ENCODE measurements at places on chromosomes 1 and 21. TPM values are rescaled to one million over a fixed set of nuclear protein-coding genes. Genes with fewer than 3 reads are reported as not detected.

Gene PDE4B
- total RNA-seq: 24.6 TPM

Gene DNAJC6
- total RNA-seq: 1.9 TPM

Gene OR2T2
- not detected for total RNA-seq

Gene KRTAP15-1
- total RNA-seq: not detected

Gene LRRC3
- 1.9 TPM for total RNA-seq

Gene RHD
- not detected for total RNA-seq

Gene FAM167B
- 0.32 TPM for total RNA-seq

DNA sequence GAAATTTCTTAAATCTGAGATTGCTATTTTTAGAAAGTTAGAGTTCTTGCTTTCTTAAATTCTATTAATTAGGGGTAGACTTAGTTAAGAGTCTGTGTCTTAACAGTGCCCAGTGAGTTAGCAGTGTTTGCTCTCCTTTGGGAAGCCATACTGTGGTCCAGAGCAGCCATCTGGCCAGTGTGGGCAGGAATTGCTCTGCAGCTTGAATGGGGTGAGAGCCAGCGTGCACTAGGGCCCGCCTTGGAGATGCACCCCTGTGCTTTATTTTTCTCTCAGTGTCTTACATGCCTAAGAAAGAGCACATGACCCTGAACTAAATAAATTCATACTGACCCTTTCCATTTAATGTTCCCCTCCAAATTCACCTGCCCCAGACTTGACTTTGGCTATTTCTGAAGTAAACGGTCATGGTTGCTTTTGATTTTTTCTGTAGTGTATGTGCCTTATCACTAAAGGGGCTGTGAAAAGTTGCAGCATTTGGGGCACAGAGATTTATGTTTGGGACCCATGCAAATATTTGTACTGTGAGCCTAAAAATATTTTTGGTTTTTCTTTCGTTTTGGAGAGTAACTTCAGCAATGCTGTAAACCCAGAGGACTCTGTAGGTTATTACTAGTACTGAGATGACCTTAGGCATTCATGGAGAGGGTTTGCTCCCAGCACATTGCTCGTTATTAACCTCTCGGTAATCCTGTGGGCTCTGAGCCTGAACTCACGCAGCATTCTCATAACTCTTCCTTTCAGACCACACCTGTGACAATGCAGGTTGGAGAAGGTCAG is 21.3 kb upstream of the KCNQ4 start:
- H3K27me3 ChIP-seq: no peaks in the 10 kb centered on the region
- H3K4me1 ChIP-seq: peaks cover 27% of the 10 kb centered on the region
- H3K36me3 ChIP-seq: peaks cover 36% of the 10 kb centered on the region
- DNase-seq: no peak
- no peak overlapping the region for H3K4me3 ChIP-seq
- H3K27ac ChIP-seq: peak overlapping the region; percentile 29

GRCh38 chr21:34743831-34744230 is 75.0 kb downstream of the CLIC6 start:
- DNase-seq: no peak
- H3K4me3 ChIP-seq: no peak overlapping the region
- no peaks in the 10 kb centered on the region for H3K27me3 ChIP-seq
- no peaks in the 10 kb centered on the region for H3K36me3 ChIP-seq
- peaks cover 5% of the 10 kb centered on the region for H3K4me1 ChIP-seq

GRCh38 chr1:107378866-107379265 is 238.0 kb downstream of the NTNG1 start:
- H3K27me3 ChIP-seq: peaks cover 9% of the 10 kb centered on the region
- H3K27ac ChIP-seq: no peak overlapping the region
- H3K4me3 ChIP-seq: no peak overlapping the region
- no peaks in the 10 kb centered on the region for H3K4me1 ChIP-seq

DNA sequence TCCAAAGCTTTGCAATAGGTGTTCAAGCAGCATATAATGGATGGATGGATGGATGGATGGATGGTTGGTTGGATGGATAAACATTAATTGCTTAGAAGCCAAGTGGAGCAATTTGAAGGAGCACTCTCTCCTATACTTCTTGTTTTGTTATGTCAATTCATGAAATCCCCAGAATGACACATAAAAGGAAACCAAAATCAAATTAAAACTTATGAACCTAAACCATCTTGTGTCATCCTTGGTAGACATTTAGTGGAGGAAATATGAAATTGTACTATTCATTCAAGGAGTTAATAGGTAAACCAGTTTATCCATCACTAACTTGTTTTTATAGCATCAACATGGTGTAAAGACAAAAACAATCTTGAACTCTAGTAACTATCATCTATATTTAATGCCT is 122.5 kb downstream of the NR5A2 start:
- H3K27me3 ChIP-seq: no peaks in the 10 kb centered on the region
- no peak overlapping the region for H3K27ac ChIP-seq
- H3K4me3 ChIP-seq: no peak overlapping the region
- H3K36me3 ChIP-seq: peaks cover 5% of the 10 kb centered on the region

DNA sequence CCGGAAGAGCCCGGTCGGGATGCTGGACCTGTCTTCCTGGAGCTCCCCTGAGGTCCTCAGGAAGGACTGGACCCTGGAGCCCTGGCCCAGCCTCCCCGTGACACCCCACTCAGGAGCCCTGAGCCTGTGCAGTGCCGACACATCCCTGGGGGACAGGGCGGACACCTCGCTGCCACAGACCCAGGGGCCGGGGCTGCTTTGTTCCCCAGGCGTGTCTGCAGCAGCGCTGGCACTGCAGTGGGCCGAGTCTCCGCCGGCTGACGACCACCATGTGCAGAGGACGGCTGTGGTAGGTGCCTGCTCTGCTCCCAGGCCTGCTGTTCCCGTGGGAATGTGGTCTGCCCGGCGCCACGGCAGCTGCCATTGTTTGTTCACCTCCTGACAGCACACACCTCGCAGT is 42.1 kb upstream of the DIP2A start:
- H3K27me3 ChIP-seq: no peaks in the 10 kb centered on the region
- DNase-seq: no peak
- H3K4me1 ChIP-seq: no peaks in the 10 kb centered on the region
- no peak overlapping the region for H3K27ac ChIP-seq

GRCh38 chr1:194929357-194929756 is 1678.9 kb downstream of the KCNT2 start:
- H3K27me3 ChIP-seq: no peaks in the 10 kb centered on the region
- H3K4me1 ChIP-seq: no peaks in the 10 kb centered on the region
- no peaks in the 10 kb centered on the region for H3K36me3 ChIP-seq
- H3K27ac ChIP-seq: no peak overlapping the region

- no peak for DNase-seq
- peaks cover 28% of the 10 kb centered on the region for H3K4me1 ChIP-seq
- no peaks in the 10 kb centered on the region for H3K27me3 ChIP-seq
- H3K27ac ChIP-seq: no peak overlapping the region
Observed at GRCh38 chr1:179166663-179167417, 62.6 kb downstream of the ABL2 start.

DNA sequence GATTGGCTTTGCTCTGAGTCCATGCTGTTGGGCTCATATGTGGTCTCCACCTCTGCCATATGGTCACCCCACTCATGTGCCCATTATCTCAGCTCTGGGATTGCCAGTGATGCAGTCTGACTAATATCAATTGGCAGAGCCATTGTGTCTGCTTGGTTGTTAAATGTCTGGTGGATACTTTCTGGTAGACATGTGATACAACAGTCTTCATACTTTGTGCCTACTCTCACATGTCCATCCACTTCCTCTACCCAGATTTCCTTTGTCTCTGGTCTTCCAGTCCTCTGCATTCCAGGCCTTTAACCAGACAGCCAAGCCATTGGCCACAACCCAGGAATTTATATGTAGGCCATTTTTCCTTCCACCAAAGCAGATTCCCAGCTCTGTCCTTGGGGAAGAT is 30.8 kb upstream of the DIPK1A start:
- no peak overlapping the region for H3K4me3 ChIP-seq
- no peaks in the 10 kb centered on the region for H3K27me3 ChIP-seq
- H3K4me1 ChIP-seq: peaks cover 51% of the 10 kb centered on the region
- peak overlapping the region; percentile 42 for H3K27ac ChIP-seq

- peak overlapping the region; percentile 1 for H3K27ac ChIP-seq
- H3K36me3 ChIP-seq: no peaks in the 10 kb centered on the region
- no peak for DNase-seq
- no peak overlapping the region for H3K4me3 ChIP-seq
- H3K4me1 ChIP-seq: peaks cover 51% of the 10 kb centered on the region
Observed at GRCh38 chr1:181135815-181136737, 47.6 kb downstream of the IER5 start.

DNA sequence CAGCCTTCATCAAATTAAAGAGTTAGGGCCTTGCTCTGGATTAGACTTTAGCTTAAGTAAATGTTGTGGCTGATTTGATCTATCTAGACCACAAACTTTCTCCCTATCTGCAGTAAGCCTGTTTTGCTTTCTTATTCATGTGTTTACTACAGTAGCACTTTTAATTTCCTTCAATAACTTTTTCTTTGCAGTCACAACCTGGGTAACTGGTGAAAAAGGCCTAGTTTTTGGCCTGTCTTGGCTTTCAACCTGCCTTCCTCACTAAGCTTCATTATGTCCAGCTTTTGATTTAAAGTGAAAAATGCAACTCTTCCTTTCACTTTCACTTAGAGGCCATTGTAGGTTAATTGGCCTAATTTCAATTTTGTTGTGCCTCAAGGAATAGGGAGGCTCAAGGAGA is 12.5 kb upstream of the LPGAT1 start:
- peaks cover 22% of the 10 kb centered on the region for H3K4me1 ChIP-seq
- DNase-seq: no peak
- H3K27ac ChIP-seq: peak overlapping the region; percentile 70
- no peaks in the 10 kb centered on the region for H3K36me3 ChIP-seq
- H3K27me3 ChIP-seq: no peaks in the 10 kb centered on the region
